ENCODE measurements at places on chromosomes 4 and X.

GRCh38 chr4:150573534-150573933, 8.4 kb upstream of the MAB21L2 start:
- no peak for DNase-seq

GRCh38 chrX:107348051-107348450, 101.4 kb upstream of the FRMPD3 start:
- no peak for DNase-seq

- DNase-seq = no peak
Observed at GRCh38 chr4:16169490-16169889, 56.8 kb downstream of the TAPT1 start.

GRCh38 chr4:47462799-47463234, 685 bp downstream of the COMMD8 start:
- no peak for DNase-seq

DNA sequence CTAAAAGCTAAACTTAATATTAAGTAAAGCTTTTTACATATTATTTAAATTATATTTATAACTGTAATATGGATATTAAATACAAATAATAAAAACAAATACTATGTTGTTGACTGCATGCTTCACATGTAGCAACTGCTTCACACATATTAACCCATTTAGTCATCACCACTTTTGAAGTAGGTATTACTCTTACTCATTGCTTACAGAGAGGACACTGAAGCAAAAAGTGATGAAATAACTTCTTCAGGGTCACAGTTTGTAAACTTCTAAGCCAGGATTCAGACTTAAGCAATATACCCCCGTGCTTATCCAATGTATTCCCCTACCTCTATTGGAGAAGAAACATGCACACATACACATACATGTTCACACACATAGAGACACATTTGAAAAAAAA, 166.6 kb downstream of the DKK2 start:
- no peak for DNase-seq
